GM12864 (cell line): ENCODE measurements at places on chromosomes 7 and 10.
A peak's percentile ranks its signal among the peaks of the same experiment; 100 is the strongest.

DNA sequence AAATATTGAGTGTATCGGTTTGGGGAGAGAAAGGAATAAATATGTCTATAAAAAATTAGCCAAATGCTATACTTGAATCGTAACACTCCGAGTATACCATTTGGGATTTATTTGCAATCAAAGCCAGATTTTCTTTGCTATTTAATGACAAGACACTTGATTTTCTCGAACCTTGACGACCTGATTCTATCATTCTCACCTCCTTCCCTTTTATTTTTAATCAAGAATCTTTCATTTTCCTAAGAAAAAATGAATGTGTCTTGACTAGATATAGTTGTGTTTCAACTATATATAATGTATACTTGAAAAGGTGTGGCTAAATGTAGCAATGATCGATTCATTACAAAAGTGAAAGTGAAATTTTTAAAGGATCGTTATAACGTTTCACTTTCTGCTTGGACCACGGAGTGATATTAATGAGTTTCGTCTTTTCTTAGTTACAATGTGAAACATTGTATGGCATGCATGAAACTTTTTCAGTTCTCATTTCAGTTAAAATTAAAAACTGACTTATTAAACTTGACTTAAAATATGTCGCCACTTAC, 562 bp downstream of the NUB1 start:
- peak; percentile 66 for DNase-seq

- no peak for DNase-seq
Measured at GRCh38 chr10:70283445-70284399, at the start of gene NPFFR1. NPFFR1 (minus strand) TSS chr10:70284004; CDS start chr10:70283676, 328 bp downstream.

GRCh38 chr10:74022926-74023629, 25.2 kb downstream of the VCL start:
- DNase-seq = no peak

- no peak for DNase-seq
Measured at GRCh38 chr7:28301148-28301641, 111.1 kb upstream of the CREB5 start.

DNA sequence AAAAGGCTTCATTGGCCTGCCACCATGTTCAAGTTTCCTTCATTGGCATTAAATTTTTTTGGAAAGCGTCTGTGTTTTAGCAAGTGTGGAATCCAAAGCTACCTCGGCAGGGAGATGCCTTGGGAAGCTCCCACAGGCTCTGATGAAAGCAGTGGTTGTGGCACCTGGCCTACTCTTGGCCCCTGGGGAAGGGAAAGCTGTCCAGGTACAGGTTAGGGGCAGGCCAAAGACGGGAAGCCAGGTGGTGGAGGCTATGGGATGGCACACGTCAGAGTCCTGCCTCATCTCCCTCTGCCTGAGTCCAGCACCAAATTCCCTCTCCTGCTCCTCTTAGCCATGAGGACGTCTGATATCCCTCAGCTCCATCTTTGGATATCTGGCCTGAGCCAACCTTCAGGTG, 49.7 kb downstream of the C10orf120 start:
- DNase-seq = no peak

- DNase-seq = no peak
Measured at GRCh38 chr10:111784946-111785465, 398.6 kb downstream of the GPAM start.

DNA sequence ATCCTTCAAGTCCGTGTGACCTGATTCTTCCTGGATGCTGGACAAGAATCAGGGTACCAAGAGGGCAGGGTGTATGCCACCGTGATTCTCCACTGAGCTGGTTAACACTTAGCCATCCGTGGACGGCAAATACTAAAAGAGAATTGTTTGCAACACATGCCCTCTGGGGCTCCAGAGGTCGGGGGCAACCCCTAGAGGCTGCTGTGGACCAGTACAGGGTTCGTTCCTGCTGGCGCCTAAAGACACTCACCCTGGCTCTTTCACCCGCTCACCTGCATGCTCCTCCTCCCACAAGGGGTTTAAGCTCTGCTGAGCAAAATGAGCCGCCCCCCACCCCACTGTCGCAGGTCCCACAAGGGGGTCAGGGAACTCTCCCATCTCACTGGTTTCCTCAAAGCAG, 148.7 kb upstream of the ITGB1 start:
- no peak for DNase-seq

GRCh38 chr10:62548686-62549085, 174.5 kb downstream of the ZNF365 start:
- no peak for DNase-seq

GRCh38 chr10:88389456-88389855, 193.7 kb downstream of the RNLS start:
- peak; percentile 49 for DNase-seq

- no peak for DNase-seq
Measured at GRCh38 chr10:131732631-131733127, 168.1 kb upstream of the PPP2R2D start.

DNA sequence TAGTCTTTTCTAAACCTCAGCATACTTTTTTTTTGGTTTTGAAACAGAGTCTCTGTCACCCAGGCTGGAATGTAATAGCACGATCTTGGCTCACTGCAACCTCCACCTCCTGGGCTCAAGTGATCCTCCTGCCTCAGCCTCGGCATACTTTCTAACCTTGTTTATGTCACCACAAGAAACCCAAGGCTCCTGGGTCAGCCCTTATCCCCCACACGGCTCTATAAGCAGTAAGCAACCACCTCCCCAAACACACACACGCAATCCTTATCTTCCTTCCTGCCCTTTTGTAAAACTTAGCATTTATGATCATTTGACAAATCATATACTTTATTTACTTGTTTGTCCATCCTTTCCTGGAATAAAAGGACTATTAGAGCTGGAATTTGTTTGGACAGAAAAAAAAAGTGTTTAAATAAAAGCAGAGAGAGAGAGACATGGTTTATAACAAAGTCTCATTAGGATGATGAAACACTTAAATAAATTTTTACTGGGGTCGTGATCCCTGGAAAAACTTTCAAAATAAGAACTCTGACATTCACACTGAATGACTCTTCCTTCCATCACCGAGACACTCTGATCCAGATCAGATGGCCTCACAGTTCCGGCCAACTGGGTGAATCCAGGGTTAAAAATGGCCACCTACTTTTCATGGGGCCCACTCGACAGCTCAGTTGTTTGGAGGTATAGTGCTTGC, 72.7 kb upstream of the PIK3CG start:
- no peak for DNase-seq

- no peak for DNase-seq
Measured at GRCh38 chr10:47372726-47373125, 11.4 kb downstream of the ZNF488 start.

DNA sequence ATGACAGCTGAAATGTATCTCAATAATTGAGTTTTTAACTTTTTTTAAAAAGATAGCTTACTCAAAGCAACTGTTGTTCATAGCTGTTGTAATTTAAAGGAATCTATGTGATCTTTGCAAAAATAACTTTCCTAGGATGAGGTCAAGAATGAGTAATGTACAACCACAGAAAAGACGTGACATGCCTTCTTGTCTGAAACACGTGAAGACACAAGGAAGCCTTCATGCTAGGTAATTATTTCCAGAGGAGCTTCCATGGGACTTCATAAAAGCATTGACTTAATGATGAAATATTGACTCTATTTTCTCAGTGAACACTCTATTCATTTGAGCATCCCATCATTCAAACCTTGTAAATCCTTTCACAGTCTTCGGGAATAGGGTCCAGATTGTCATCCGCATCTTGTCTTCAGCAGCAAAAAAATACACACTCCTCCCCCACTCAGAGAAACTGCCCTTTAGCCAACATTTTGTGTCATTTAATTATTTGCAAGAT, 528.0 kb downstream of the NRG3 start:
- DNase-seq = no peak

- DNase-seq = no peak
Measured at GRCh38 chr10:76236356-76236755, 804.9 kb downstream of the LRMDA start.

DNA sequence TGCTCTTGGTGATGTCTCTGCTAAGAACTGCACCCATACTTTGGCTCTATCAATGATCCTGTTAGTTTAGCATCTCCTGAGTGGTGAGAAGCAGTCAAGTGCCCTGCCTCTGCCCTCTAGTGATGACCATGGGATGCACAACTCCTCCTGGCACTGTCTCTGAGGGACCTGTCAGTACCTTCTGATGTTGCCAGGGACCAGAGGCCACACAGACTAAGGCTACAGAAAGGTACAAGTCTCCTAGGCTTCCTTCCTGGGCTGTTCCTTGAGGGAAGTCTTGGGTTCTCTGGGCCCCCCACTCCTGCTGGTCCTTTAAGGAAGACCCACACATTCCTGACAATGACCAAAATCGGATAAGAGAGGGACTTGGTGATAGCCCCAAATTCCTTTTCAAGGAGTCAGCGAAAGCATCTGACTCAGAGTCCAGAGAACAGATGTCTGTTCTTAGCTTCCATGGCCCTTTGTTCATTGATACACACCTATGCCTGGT, 15.3 kb downstream of the NKX2-3 start:
- no peak for DNase-seq

DNA sequence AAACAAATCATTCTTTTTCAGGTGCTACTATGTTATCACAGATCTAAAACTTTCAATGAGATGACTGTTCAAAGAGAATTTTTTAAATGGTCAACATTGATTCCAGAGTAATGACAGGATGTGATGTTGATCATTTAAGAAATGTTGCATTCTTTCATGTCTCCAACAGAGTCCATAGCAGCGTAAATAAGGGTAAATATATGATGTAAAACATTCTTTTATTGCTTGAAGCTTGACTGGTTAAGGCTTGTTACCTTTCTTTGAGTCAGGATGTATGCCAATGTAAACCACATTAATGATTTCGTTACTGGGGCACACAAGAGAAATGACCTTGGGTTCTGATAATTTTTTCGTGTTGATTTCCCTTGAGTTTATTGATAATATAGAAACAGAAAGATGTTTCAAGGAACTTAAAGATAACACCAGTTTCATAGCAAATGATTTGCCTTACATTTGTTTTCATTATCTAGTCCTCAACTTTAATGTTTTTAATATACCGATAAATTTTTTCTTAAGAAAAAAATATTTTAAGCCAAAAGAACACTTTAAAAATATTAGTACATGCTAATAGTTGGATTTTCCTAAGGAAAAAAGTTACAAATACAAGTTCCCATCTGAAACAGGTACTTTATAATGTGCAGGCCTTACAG, 3.5 kb downstream of the STK17A start:
- no peak for DNase-seq

DNA sequence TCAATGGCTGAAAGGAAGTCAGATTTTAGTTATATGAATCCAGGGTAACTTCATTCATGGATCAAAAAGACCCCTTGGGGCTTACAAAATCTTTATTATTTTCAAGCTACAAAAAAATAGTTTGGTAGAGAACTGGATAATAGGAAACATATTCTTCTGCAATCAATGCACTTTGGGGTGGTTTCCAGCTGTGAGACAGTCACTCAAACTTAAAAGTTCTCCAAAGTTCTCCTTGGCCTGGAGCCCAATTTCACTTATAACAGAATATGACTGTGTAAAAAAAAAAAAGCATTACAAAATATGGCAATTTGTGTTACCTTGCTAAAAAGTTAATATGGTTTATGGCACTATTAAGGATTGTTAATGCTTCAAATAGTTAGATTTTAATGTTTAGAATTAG, 255.5 kb downstream of the AGMO start:
- DNase-seq = no peak

- no peak for DNase-seq
Measured at GRCh38 chr10:14757986-14758385, 16.7 kb downstream of the FAM107B start.

- no peak for DNase-seq
Measured at GRCh38 chr10:37680716-37681616, 176.4 kb downstream of the ZNF248 start.

GRCh38 chr7:154231732-154232131, 179.5 kb downstream of the DPP6 start:
- no peak for DNase-seq

- no peak for DNase-seq
Measured at GRCh38 chr10:51073453-51074237, 642 bp upstream of the PRKG1 start.

DNA sequence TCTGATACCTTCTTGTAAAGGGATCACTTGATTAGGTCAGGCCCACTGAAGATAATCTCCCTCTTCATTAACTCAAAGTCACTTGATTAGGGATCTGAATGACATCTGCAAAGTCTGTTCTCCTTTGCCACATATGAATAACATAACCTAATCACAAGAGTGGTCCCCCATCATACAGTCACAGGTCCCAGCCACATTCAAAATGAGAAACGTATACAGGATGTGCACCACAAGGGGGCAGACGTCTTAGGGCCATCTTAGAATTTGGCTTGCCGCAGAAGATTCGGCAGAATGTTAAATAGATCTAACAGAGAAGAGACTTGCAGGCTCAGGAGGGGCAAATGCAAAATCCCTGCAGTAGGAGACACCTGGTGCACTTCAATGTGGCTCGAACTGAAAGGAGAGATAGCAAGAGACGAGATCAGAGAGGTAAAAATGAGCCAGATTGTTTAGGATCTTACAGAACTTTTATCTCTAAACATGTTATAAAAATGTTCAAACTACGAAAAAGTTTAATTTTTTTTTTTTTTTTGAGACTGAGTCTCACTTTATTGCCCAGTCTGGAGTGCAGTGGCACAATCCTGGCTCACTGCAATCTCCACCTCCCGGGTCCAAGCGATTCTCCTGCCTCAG, 10.4 kb upstream of the SMC3 start:
- no peak for DNase-seq

DNA sequence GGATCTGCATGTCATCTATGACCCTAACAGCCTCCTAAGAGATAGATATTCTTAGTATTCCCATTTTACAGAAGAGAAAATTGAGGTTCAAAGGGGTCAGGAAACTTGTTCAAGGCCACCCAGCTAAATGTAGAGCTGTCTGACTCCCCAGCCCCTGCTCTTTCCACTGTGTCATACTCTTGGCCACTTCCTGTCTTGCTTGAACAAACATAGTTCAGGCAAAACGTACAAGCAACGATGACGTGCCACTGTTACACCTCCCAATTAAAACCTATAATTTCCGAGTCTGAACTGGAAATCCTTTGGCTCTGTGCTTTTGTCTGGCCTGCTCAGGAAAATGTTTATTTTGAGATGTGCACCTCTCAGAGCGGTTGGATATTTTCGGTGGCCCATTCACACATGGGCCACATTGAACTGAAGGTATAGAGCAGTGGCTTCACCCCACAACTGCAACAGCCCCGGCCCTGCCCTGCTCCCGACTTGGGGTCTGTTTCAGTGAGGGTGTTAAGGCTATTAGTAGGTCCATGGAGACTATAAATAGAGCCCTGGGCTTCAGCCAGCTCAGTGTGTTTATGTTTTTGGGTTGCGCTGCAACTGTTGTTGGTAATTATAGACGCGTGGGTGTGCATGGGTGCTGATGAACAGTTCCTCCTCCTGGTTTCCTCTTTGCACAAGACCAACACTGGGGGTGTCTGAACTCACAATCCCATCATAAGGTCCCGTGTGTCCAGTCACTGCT, 172.3 kb upstream of the ADO start:
- DNase-seq = peak; percentile 86

DNA sequence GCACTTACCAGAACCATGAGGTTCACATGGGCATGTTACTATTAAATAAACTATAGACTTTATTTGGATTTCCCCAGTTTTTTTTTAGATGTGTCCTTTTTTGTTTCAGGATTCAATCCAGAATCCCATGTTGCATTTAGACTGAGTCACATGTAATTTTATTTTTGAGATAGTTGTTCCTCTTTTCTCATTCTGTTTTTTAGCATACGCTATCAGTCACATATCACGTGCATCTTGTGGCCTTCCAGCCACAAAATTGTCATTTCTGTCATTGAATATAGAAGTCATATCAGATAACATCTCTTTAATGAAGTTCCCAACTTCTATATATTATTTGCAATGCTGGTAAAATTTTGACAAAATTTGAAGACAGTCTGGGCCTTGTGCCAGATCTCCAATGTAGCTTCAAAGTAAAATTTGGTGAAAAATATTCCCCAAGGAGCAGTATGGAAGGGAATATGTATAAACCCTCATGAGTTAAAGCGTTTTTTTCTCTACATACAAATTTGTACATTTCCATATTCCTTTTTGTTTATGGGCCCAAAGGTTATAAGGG, 132.3 kb upstream of the MKI67 start:
- DNase-seq = no peak
